Hematopoietic multipotent progenitor cell treated with erythropoietin and hydrocortisone succinate and interleukin-3 and kit ligand, for 8 days (in vitro differentiated cells): ENCODE measurements at places on chromosomes 7 and 10.

DNA sequence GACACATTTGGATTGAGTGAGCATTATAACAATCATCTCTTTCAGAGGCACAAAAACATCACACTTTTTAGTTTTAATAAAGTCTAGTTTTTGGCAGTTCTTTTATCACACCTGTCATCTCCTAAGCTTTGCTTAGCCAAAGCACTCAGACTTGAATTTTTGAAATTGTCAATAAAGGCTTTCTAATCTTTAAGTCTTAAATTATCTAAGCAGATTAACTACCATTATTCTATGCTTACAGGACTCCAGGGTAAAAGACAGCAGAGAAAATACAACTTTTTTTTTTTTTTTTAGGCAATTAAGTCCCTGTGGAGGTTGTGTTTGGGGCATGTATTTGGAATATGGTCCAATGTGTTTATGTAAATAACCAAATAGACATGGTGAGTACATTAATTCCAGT is 17.6 kb upstream of the DLX6 start:
- DNase-seq = no peak

- no peak for DNase-seq
Measured at GRCh38 chr7:51238981-51239495, 77.6 kb downstream of the COBL start.

DNA sequence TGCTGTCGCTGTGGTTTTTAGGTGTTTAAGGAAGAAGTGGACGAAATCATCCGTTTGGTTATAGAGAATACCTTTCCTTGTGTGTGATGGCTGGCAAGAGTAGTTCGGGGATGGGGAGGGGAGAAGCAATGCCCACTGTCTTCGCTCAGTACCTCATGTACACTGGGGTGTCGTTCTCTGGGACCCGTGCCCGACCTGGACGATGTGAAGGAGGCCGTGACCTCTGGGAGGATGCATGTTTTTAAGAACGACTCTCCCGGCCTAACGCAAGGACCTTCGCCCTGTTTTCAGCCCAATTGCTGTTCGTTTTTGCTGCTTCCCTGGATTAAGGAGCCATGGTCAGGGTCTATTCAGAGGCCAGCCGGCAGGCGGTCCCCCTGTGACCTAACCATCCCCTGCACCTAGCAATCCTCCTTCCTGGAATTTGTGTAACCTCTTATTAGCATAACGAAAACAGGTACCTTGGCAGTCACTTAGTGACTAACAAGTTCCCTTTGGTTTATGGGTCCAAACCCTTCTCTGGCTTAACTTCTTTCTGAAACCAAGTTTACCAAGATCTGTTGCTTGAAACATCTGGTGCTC is 1.3 kb downstream of the NFE2L3 start:
- peak; percentile 27 for DNase-seq

- DNase-seq = no peak
Measured at GRCh38 chr10:42768581-42769152, 13.9 kb upstream of the BMS1 start.

GRCh38 chr7:1912593-1913465 is 242.8 kb downstream of the ELFN1 start:
- no peak for DNase-seq

DNA sequence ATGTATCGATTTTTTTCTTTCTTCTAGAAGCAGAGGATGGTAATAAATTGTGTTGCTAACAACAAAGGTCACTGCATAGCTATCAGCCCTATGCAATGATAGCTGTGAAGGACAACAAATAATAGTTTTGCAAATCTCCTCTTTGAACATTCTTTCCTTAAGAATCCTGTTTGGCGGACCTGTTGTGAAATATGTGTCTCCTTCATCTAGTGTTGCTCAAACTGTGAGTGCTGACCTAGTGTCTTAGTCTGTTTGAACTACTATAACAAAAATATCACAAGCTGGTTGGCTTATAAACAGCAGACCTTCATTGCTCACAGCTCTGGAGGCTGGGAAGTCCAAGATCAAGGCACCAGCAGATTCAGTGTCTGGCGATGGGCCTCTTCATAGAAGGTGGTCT is 53.7 kb downstream of the CAV1 start:
- no peak for DNase-seq

- no peak for DNase-seq
Measured at GRCh38 chr10:48390933-48391845, 84.7 kb downstream of the MAPK8 start.

GRCh38 chr10:95755511-95756004 is 405 bp upstream of the ENTPD1 start:
- no peak for DNase-seq

DNA sequence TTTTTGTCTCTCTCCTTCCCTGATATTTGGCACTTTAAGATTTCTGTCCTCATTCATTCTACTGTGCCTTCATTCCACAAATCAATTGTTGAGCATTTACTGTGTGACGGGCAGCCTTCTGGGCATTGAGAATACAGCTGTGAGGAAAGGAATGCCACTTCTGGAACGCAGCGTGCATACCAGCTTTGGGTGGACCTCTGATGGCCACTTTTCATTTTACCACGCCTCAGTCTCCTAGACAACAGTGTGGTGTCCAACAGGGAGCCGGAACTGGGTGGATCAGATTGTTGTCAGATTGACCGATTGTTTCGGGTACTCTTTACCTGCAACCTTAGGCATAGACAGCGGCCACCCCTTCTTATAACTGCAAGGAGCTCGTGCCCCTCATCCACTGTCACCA is 222.7 kb upstream of the DPP6 start:
- no peak for DNase-seq

GRCh38 chr10:117217196-117217761 is 20.0 kb downstream of the KCNK18 start:
- DNase-seq = peak; percentile 70

DNA sequence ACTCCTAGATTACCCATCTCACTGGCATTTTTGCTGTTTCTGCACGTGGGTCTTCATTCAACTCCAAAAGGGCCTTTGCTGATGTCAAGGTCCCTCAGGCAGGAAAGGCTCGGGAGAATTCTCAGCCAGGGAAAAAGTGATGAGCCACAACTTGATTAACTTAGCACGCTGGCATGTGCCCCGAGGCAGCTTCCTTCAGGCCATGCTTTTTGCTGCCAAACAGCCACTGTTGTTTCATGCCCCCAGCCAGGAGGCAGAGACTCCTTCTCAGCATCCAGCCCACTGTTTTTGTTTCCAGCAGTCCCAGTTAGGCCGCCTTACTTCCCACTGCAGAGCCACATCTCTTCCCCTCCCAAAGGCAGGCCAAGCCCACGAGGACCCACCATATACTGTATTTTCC is 266.5 kb upstream of the YAE1 start:
- DNase-seq = no peak

GRCh38 chr10:80945264-80945880 is 407.7 kb downstream of the SH2D4B start:
- no peak for DNase-seq

DNA sequence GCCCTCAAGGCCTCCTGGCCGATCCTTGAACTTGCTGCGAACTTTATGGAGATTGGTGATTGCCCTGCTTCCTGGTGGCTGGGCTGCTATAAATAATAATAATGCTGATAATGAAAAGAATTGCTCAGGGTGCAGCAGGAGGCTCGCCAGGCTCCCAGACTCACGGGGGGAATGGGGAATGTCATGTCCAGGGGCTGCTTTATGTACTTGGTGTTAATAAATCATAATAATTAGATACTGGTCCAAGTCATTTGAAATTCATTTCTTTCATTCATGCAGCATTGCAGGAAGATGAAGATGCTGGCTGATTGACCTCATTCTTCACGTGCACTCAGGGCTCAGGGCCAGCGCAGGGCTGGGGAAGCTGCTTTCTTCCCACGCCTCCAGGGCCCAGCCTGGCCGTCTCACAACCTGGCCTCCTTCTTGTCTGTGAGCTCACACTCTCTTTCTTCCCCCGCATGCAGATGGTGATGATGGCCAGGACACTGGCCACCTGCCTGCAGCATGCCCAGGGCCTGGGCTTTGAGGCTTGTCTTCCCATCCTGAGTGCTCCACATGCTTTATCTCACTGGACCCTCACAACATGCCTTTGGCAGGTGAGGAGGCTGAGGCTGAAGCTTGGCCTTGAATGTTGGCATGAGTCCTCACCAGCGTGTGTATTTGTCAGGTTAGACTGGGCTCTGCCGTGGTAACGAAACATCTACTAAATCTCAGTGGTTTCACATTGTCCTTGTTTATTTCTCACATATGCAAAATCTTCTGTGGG is 138.4 kb upstream of the TNS3 start:
- no peak for DNase-seq

- DNase-seq = no peak
Measured at GRCh38 chr7:5661942-5662341, 119.5 kb downstream of the RNF216 start.

- DNase-seq = no peak
Measured at GRCh38 chr7:22944510-22944909, 69.4 kb downstream of the HYCC1 start.

GRCh38 chr10:77593771-77594470 is 43.7 kb downstream of the KCNMA1 start:
- DNase-seq = no peak

- no peak for DNase-seq
Measured at GRCh38 chr7:156466955-156467625, 173.5 kb upstream of the RNF32 start.

GRCh38 chr10:71918992-71919391 is 45.2 kb upstream of the CHST3 start:
- DNase-seq = no peak

GRCh38 chr10:24152270-24152669 is 56.7 kb upstream of the KIAA1217 start:
- DNase-seq = no peak

DNA sequence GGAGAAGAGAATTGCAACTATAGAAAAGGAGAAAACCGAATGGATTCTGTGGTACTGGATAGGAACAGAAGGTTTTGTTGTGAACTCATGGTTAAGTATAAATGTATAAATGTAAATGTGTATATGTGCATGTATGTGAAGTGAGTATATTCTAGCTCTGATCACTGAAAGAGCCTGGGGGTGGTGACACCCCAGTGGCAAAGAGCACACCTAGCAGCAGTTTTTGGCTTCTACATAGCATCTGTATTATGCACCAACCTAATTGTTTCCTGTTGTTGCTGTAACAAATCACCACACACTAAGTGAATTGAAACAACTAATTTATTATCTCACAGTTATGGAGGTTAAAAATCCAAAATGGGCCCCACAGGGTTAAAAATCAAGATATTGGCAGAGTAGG is 455.4 kb downstream of the RPS24 start:
- DNase-seq = no peak

GRCh38 chr7:79520543-79520942 is 67.1 kb upstream of the MAGI2 start:
- no peak for DNase-seq

DNA sequence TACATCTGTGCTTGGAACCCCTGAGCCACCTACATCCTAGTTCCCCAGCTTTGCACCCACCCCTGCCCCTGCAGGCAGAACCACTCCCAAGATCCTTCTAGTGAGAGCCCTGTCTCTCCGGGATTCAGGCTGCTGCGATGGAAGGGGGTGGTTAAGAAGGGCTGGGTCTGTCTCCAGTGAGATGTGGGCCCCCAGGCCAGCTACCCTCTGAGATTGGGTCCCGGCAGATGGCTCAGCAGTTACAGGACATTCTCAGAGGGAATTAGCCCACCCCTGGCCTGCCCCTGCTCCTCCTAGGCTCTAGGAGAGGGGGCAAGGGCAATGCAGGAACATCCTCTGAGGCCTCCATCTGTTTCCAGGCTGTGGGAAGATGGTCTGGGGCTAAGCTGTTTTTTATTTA is 27.7 kb downstream of the SLC29A3 start:
- DNase-seq = no peak

DNA sequence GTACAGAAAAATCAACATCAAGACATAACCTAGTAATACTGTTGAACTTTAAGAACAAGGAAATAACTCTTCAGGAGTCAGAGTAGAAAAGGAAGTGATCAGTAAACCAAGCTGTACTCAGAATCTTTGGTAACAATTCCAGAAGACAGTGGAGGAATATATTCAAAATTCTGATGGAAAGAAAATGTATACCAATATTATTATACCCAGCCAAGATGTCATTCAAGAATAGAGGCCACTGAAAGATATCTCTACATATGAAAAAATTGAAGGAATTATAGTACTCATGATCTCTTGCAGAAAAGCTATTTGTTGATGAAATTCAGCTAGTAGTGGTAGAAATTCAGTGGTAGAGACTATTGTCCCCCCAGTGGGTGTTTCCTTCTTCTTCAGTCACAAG is 182.6 kb upstream of the ZMIZ1 start:
- no peak for DNase-seq

- DNase-seq = no peak
Measured at GRCh38 chr7:91759205-91759863, 121.2 kb downstream of the MTERF1 start.

GRCh38 chr7:138662991-138663320 is 38.2 kb downstream of the SVOPL start:
- no peak for DNase-seq

- no peak for DNase-seq
Measured at GRCh38 chr10:108852211-108852610, 1071.1 kb downstream of the XPNPEP1 start.

DNA sequence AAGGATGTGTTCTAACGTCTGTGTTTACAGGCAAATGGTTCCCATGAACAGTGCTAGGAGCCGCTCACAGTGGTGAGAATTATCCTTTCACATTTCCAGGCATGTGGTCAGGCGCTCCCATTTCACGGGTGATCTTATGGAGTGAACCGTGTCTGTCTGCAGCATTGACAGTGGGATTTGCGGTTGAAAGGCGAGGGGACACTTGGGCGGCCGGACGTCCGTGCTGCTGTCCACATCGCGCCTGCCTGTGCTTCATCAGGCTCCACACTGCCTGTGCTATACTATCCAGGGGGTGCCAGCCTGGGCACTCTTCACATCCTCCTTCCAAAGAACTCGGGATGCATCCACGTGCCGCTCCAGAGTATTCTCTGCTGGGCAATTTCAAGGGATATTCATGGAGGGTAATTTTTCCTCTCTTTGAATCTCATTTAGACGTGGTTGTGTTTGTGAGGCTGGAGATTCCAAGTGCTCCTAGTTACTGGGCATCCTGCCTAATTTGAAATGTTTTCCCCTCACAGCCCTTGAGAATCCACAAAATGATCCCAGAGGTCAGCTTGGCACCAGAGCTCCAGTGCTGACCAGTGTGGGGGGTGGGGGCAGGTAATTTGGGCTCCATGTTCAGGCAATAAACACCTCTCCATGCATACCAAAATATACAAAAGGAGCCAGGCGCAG is 61.9 kb upstream of the EBF3 start:
- no peak for DNase-seq

- DNase-seq = no peak
Measured at GRCh38 chr10:112827086-112827485, 123.0 kb upstream of the TCF7L2 start.

GRCh38 chr7:73717025-73717807 is 2.3 kb downstream of the STX1A start:
- DNase-seq = no peak
